ENCODE measurements at places on chromosomes 4 and X. TPM values are rescaled to one million over a fixed set of nuclear protein-coding genes. Genes with fewer than 3 reads are reported as not detected.

SPIN2A gene
- 2.0 TPM for total RNA-seq

GABRE gene
- total RNA-seq, result 14.5 TPM

GRCh38 chrX:8647176-8647575 is 84.8 kb downstream of the ANOS1 start:
- H3K36me3 ChIP-seq, result no peaks in the 10 kb centered on the region
- no peak overlapping the region for H3K4me3 ChIP-seq
- no peak overlapping the region for H3K27ac ChIP-seq
- H3K27me3 ChIP-seq, result no peaks in the 10 kb centered on the region
- no peak for DNase-seq

- no peak overlapping the region for H3K27ac ChIP-seq
- no peaks in the 10 kb centered on the region for H3K36me3 ChIP-seq
- no peaks in the 10 kb centered on the region for H3K27me3 ChIP-seq
- DNase-seq, result no peak
Measured at GRCh38 chr4:81914623-81915022, 442.9 kb upstream of the RASGEF1B start.

DNA sequence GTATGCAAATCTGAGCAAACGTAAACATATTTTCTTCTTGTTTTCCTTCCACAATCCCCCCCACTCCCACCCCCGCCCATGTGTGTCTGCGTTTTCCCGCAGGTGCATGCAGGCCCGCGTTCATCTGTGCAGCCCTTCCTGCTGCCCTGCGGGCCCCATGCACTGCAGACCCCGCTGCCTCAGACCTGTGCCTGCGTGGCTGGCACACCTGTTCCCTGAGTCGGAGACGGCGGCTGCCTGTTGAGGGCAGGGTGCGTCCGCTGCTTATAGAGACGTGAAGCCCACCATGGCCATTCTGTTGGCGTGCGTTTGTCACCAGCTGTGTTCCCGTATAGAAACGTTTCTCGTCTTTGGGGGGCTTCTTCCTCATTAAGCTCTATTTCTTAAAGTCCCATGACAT is 51.5 kb downstream of the PCGF3 start:
- peaks cover 86% of the 10 kb centered on the region for H3K36me3 ChIP-seq
- no peaks in the 10 kb centered on the region for H3K4me1 ChIP-seq
- no peaks in the 10 kb centered on the region for H3K27me3 ChIP-seq
- H3K4me3 ChIP-seq, result no peak overlapping the region
- H3K27ac ChIP-seq, result no peak overlapping the region

SPP1 gene
- total RNA-seq, result 344 TPM

GRCh38 chrX:17580539-17581152 is 156.6 kb upstream of the SCML1 start:
- no peak overlapping the region for H3K4me3 ChIP-seq
- H3K27ac ChIP-seq, result no peak overlapping the region
- no peaks in the 10 kb centered on the region for H3K4me1 ChIP-seq
- peaks cover 7% of the 10 kb centered on the region for H3K27me3 ChIP-seq
- H3K36me3 ChIP-seq, result no peaks in the 10 kb centered on the region
- no peak for DNase-seq

- no peak for DNase-seq
- H3K36me3 ChIP-seq, result no peaks in the 10 kb centered on the region
- H3K27me3 ChIP-seq, result no peaks in the 10 kb centered on the region
- peak overlapping the region; percentile 95 for H3K4me3 ChIP-seq
Measured at GRCh38 chr4:37685161-37685822, 884 bp downstream of the RELL1 start.

FGA gene
- total RNA-seq, result not detected

TMEM255A gene
- total RNA-seq, result 7.1 TPM

COL4A6 gene
- total RNA-seq, result 1.4 TPM

- DNase-seq, result no peak
- no peaks in the 10 kb centered on the region for H3K4me1 ChIP-seq
- no peaks in the 10 kb centered on the region for H3K36me3 ChIP-seq
- H3K4me3 ChIP-seq, result no peak overlapping the region
- H3K27ac ChIP-seq, result no peak overlapping the region
Measured at GRCh38 chrX:24463077-24463476, 2.0 kb upstream of the PDK3 start.

TMPRSS11D gene
- not detected for total RNA-seq

- no peaks in the 10 kb centered on the region for H3K36me3 ChIP-seq
- no peak for DNase-seq
- H3K4me1 ChIP-seq, result no peaks in the 10 kb centered on the region
- H3K27me3 ChIP-seq, result no peaks in the 10 kb centered on the region
Measured at GRCh38 chrX:128250621-128251020, 198.4 kb upstream of the ACTRT1 start.

Measured in tibial nerve (tissue), 4 donors.